ENCODE measurements at places on chromosomes 1 and 21.

DNA sequence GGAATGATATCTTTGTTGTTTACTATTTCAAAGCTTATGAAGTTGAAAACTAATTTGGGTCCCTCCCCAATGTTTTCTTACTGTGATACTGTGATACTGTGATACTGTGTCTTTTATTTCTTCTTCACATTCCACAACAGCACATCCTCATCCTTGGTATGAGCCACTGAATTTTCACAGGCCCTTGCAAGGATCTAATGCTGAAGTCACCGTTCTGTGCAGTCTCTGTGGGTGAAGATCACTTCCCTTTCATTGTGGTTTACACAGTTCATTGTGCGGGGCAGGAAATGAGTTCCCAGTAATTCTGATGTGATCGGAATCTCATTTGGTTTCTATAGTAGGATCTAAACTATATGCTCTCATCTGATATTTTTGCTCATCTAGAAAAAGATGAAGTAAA is 32.1 kb upstream of the PAXBP1 start:
- DNase-seq, result no peak

DNA sequence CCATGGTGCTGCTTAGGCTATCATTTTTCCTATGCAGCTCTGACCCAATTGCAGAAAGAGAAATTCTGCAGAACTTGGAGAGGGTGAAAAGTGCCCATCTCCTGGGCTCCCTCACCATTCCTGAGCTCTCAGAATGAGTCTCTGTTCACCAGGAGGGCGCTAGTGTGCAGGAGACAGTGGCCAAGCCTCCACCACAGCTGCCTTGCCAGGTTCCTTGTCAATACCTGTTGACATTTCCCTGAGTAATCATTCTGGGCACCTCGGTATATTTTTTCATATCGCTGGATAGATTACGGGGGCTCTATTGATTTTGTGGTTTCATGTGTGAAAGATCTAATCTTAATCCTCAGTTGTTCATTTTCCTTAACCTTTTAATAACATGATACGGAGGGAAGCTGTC is 13.0 kb upstream of the C8B start:
- no peak for DNase-seq

GRCh38 chr1:93652323-93652949 is 29.2 kb downstream of the BCAR3 start:
- DNase-seq, result no peak

- DNase-seq, result no peak
Measured at GRCh38 chr1:30904962-30905335, 3.6 kb downstream of the SDC3 start.

- no peak for DNase-seq
Measured at GRCh38 chr1:14520514-14521163, 77.8 kb upstream of the KAZN start.

- no peak for DNase-seq
Measured at GRCh38 chr1:58884706-58885661, 101.1 kb upstream of the JUN start.

- DNase-seq, result no peak
Measured at GRCh38 chr21:26795866-26796329, 49.3 kb downstream of the ADAMTS1 start.

- DNase-seq, result peak; percentile 22
Measured at GRCh38 chr1:26359981-26360806, 6.3 kb upstream of the CRYBG2 start.

DNA sequence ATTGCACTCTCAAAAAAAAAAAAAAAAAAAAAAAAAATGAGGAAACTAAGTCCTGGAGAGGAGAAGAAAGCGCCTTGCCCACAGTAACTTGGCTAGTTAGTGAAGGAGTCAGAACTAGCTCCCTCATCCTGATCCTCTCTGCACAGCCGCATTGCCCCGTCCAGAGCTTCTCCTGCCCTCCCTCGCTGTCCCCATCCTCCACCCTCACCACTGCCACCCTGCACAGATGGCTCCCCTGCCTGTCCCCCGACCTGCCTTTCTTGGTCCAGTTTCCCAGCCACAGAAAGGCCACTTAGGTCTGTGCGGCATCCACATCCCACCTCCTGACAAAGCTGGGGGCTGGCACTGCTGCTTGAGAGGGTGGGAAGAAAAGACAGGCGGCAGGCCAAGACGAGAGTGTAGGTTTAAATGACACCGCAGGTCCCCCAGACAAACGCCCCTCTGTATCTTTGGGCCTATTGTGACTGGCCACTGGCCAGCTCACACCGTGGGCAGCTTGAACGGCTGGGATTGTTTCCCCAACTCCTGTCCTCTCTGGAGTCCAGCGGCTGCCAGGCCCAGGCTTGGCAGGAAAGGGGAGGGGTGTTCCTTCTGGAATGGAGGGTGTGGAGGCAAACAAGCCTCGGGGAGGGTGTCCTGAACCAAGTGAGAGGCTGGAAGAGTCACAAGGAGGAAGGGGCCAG is 20.2 kb downstream of the NCMAP start:
- no peak for DNase-seq

DNA sequence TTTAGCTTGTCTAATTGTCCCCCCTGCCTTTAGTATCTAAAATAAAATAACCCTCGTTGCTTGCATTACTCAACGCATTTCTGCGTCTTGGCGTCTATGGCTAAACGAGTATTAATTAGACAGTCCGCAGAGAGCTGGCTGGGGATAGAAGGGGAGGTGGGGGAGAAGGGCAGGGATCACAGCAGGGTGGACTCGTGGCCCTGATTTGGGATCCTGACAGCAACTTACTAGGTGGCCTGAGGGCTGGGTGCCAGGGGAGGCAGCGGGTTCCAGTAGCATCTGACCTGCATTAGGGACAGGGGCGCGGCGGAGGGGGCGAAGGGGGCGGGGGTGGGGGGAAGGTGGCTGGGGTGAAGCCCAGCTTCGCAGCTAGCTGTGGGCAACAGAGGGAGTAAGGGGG is 1.1 kb upstream of the BACE2 start:
- DNase-seq, result no peak

DNA sequence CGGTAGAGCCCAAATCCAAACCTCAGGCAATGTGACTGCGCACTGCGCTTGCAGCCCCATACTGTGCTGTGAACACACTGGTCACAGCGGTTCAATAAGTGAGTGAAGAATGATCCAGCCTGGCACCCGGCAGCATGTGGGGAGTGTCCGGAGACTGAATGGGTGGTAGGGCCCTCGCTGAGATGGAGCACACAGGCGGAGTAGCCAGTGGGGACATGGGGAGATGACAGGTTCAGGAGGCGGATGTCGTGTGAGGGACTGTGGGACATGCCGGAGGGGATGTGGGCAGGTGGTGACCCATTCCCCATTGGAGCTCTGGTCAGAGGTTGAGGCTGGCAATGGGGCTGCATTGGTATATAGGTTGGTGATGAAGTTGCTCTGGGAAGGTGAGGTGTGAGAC is 5.6 kb downstream of the SRARP start:
- no peak for DNase-seq
